ENCODE measurements at places on chromosomes 6 and 20.

GRCh38 chr6:121830736-121831135 is 395.3 kb downstream of the GJA1 start:
- DNase-seq = no peak

GRCh38 chr6:47587493-47587892 is 109.9 kb downstream of the CD2AP start:
- no peak for DNase-seq

GRCh38 chr20:32230707-32231106 is 23.0 kb downstream of the POFUT1 start:
- no peak for DNase-seq

DNA sequence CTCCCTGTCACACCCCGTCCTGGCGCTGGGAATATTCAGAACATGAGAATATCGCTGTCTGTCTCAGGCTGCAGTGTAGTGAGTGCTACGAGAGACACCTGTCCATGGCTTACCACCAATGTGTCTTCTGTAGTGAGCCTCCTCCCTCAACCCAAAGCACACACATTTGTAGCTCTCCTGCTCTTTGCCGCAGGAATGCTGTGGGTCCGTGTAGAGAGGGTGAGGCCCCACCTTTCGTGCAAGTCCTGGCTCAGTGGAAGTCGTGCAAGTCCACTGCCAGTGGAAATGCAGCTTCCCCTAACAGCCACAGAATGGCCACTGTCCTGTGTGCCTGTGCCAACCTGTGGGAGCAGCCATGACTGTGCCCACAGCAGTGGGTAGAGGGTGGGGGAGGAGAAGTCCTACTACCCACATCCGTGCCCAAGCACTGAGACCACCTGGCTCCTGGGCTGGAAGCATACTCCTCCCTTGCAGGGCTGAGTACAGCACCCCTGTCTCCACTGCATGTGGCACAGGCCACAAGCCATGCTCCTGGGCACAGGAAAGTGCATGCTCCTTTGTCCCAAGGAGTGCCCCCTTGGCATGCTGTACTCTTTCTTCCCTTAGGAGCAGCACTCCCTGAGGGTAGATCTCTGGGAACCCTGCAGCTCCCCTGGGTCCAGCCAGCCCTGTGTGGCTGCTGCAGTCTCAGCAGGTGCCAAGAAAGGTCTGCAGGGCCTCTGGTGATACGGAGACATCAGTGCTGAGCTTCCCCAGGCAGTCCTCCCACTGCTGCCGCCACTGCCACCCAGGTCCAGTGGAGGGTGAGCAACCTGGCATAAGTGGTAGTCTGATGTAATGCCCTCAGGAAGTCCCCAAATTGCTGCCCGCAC is 28.0 kb downstream of the IGF2R start:
- DNase-seq = no peak

GRCh38 chr20:45840700-45841198 is 7.2 kb downstream of the SNX21 start:
- DNase-seq = no peak

Measured in caudate nucleus (tissue), 63 donors.